ENCODE measurements at places on chromosomes 4 and X.

GRCh38 chr4:165874072-165874790 lies 1.2 kb downstream of the TLL1 start:
- DNase-seq, result peak; percentile 8

GRCh38 chrX:132757066-132757623 lies 201.3 kb downstream of the HS6ST2 start:
- DNase-seq, result no peak

DNA sequence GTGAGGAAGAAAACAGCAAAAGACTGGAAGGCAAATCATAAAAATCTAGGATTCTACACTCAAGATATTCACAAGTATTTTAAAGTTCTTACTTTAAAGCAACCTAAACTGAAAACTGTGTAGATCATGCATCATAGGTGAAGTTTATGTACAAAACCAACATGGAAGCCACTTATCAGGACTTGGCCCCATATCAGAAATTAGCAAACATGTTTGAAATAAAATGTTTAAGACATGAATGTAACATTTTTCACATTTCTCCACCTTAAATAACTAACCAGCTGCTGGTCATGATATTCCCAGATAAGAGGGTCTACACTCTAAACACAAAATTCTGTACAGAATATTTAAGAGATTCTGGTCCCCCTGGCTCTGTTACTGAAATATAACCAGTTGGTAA lies 38.5 kb downstream of the APBB2 start:
- no peak for DNase-seq

- DNase-seq, result no peak
Measured at GRCh38 chrX:142040906-142041305, 137.2 kb downstream of the MAGEC1 start.

DNA sequence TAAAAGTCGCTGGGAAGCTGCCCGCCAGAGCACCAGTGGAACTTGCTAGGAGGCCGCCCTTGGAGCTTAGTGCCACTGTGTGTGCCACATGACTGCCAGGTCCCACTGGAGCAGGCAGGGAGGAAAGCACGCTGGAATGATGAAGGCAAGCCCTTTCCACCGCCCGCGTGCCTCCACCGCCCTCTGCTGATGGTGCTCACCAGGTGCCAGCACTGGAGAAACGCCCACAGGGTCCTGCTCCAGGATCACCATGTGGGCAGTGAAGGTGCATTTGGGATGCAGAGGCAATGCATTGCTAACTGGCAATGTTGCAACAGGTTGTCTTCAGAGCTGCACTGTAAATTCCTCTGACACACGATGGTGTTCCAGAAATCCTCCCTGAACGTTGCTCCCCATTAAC lies 76.3 kb downstream of the SHROOM2 start:
- DNase-seq, result no peak

GRCh38 chrX:120308558-120308957 lies 2.7 kb downstream of the TMEM255A start:
- DNase-seq, result no peak

GRCh38 chr4:155899891-155900290 lies 3.6 kb upstream of the TDO2 start:
- no peak for DNase-seq

GRCh38 chr4:102868153-102868780 lies 525 bp upstream of the CISD2 start:
- DNase-seq, result no peak

DNA sequence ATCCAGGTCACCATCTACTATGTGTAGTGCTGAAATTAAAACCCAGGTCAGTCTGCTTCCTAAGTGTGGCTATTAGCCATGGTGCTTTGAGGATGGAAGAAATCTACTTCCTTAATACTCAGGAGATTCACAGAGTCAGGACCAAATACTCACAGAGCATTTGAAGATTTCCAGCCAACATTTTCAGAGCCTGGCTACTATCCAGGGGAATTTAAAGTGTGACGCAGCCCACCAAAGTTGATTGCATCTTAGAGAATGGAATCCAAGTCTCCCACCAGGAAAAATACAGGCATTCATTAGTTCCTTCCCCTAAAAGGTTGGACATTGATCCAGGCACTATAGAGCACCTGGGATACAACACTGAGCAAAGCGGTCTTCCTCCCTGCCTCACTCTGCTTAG lies 83.8 kb downstream of the HS3ST1 start:
- DNase-seq, result no peak

DNA sequence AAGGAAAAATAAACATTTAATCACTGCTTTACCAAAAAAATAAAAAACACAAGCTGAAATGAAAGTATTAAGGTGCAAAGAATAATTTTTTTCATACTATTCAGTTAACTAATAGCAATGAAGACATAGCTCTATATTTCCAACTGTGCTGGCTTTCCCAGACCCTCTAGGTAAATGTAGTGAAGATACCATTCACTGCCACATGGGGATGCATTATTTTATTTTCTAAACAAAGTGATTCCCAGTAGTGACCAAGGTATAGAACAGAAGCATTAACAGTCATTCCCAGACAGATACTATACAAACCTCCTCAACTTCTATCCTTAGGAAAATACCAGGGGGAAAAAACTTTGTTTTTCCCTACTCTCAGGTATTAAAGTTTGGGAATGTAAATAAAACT lies 39.4 kb downstream of the ANTXR2 start:
- no peak for DNase-seq

DNA sequence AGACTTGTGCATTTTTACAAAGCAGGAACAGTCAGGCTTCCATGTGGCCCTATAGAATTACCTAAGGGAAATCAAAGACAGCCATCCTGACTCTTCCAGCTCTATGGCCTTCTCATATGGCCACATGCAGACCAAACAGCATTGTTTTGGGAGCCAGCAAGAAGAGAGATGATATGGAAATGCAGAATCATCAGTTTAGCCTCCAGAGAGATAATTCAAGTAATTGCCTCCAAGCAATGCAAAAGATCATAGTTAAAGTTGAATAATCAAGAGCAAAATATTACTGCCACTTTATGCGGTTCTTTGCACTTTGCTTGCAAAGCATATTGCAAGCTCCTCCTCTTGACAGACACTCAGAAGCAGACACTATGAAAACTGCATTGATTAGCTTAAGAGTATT lies 207.4 kb downstream of the ARHGAP24 start:
- no peak for DNase-seq

GRCh38 chr4:147299205-147299604 lies 181.7 kb upstream of the EDNRA start:
- no peak for DNase-seq

- DNase-seq, result no peak
Measured at GRCh38 chr4:115360431-115360830, 247.0 kb upstream of the NDST4 start.

GRCh38 chrX:7233580-7234406 lies 85.8 kb upstream of the PUDP start:
- no peak for DNase-seq

DNA sequence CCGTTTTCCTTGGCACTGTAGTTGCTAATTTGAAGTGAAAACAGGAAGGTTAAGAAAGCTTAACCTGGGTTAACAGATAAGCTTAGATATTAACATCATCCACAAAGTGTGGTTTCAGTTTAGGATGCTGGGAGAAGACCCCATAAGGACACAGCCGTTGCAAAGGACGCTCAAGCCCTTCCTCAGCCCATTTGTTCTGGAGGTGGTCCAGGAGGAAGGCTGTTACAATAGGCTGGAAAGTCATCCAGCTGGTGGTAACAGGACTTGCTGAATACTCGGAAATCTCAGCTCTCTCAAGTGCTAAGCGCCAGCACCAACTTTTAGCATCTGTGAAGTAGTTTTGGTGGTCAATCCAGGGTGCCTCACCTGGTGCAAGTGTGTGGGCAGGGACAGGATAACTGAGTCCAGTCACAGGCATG lies 14.2 kb downstream of the CHST7 start:
- no peak for DNase-seq

GRCh38 chrX:40205471-40205870 lies 107.7 kb upstream of the BCOR start:
- DNase-seq, result no peak

GRCh38 chr4:123579961-123580360 lies 183.4 kb downstream of the SPRY1 start:
- DNase-seq, result no peak

GRCh38 chrX:8743126-8743732 lies 11.3 kb upstream of the ANOS1 start:
- peak; percentile 47 for DNase-seq

DNA sequence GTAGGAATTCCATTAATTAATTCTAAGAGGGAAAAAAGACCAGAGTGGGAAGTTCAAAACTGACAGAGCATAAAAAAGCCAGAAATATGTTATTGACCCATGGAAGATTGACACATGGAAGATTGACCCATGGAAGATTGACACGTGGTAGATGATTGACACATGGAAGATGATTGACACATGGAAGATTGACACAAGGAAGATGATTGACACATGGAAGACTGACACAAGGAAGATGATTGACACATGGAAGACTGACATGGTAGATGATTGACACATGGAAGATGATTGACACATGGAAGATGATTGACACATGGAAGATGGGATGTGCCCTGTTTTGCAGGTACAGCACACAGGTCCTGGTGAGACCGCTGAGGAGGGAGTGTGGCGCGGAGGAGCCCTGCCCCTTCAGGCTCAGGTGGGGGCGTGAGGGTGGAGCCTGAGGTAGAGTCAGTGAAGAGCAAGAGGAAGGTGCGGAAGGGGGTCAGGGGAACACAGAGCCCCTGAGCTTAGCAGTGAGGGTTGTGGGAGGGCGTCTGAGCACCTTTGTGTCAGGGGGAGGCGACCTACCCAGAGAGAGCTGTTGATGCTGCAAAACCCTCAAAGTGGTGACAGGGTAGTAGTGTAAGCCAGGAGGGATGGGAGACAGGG lies 15.8 kb upstream of the PDE6B start:
- no peak for DNase-seq

DNA sequence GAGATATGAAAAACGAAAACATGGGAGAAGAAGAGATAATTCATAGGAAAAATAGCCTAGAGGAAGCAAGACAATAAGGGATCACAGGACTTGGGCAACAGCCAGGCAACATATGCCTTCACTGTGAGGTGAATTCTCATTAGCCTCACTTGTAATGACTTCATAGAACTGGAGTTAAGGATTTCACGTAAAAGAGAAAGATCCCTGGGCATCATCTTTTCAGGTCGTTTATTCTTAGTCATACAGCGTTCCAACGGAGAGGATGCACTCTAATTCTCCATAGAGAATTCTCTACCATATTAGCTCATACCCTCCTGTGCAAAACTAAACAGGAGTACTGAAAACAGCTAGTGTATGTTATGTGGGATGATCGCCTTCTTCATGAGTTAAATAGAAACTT lies 1.4 kb downstream of the PRKG2 start:
- no peak for DNase-seq

DNA sequence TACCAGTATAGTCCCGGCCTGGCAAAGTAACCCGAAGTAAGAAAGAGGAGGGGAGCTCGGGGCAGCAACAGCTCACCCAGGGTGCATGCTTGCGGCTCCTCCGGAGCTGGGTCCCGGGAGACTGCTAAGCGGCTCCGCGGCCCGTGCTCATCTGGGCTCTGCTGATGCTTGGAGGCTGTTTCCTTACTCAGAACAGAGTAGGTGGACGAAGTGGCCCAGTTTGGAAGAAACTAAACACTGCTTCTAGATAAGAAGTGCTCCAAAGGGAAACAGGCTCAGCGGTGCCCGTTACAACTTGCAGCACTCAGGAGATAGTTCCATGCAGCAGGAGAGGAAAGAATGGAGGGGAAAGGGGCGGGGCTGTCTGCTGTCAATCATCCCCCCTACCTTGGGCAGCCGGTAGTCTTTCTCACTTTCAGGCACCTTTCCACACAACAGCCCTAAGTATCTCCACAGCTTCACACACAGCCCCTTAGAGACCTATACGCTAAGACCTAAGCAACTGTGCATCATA lies at the start of gene COL4A6:
COL4A6 (minus strand) TSS at position 313 of the 514 bp plus-strand sequence; CDS start at position 87, 226 bp downstream.
- no peak for DNase-seq

GRCh38 chr4:15873117-15873516 lies 65.4 kb downstream of the FGFBP1 start:
- DNase-seq, result no peak

DNA sequence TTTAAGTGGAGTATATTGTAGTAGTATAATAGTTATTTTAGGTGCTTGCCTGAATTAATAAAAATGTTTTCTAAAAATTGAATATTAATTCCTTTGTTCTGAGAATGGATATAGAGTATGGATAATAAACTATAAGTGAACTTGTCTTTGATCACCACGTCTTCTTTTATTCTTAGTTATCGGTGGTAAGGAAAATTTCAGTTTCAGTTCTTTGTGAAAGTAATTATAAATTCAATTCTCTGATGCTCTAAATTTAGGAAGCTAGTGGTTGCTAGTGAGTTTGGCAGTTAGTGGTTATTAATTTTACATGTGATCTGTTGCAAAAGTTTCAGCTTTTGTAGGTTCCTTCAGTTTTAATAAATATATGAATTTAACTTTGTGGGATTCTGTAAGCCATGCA lies 30.8 kb downstream of the MRPL1 start:
- no peak for DNase-seq

DNA sequence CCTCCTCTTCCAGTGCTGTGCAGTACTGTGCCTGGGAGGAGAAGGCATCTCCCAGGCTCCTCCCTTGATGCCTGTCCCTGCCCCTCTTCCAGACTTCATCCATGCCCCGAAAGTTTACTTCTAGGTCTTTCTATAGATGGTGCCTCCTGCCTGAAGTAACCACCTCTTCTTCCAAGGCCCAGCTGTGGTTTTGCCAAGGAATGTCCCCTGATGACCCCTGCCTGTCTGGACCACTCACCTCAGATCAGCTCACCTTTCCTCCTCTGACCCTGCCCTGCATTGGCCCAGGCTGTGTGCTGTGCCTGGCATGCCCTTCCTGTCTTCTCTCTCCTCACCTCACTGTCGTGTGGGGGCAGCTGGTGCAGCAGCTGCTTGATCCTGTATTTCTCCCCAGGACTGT lies 6.8 kb downstream of the PRICKLE3 start:
- DNase-seq, result no peak

DNA sequence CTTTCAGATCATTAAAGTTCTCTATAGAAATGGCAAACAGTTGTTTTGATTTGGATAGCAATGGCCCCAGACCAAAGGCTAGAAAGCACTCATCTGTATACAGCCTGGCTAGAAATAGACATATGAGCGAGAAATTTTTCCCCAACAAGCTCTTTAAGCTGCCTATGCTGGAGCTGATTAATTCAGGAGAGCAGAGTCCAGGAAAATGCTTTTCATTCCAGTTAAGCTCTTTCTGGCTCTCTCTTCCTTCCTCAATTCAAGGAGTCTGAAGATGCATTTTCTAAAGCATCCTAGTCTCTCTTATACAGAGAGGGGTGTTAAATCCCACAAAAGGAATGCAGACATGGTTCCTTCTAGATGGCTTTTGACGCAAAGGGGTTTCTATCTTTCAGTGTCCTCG lies 141.7 kb upstream of the RAI2 start:
- DNase-seq, result no peak

DNA sequence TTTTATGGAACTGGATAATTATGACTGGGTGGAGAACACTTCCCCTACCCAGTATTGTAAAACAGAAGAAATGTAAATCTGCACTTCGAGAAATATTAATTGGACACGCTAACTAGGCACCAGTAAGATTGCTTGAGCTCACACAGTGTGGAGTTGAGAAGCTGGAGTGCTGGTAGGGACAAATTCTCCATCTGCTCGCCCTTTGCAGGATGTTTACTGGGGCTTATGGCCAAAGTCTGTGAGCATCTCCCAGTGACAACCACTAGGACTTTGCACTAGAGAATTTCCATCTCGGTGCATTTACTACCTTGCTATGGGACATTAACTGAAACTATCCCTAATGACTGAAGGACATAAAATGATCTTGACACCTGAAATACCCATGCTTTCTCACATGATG lies 33.7 kb upstream of the GPR34 start:
- no peak for DNase-seq

GRCh38 chr4:119261986-119262385 lies 49.5 kb downstream of the USP53 start:
- no peak for DNase-seq

- DNase-seq, result no peak
Measured at GRCh38 chr4:149902242-149902641, 86.6 kb upstream of the IQCM start.

- no peak for DNase-seq
Measured at GRCh38 chr4:22417408-22417807, 98.5 kb downstream of the ADGRA3 start.

All from GM10248 (cell line).